ENCODE measurements at places on chromosomes 16 and 17. TPM values are rescaled to one million over a fixed set of nuclear protein-coding genes. Genes with fewer than 3 reads are reported as not detected.

The TMEM92 gene
- total RNA-seq, result 26.9 TPM

The SCGB1C2 gene
- not detected for total RNA-seq

The MYH2 gene
- not detected for total RNA-seq

The CD7 gene
- 0.08 TPM for total RNA-seq

The CARD14 gene
- not detected for total RNA-seq

The KREMEN2 gene
- total RNA-seq, result 1.7 TPM

The SHISA9 gene
- total RNA-seq, result 0.06 TPM

The MT1E gene
- not detected for total RNA-seq
